ENCODE measurements at places on chromosomes 7 and 10.
A peak's percentile ranks its signal among the peaks of the same experiment; 100 is the strongest.

- no peak for DNase-seq
Observed at GRCh38 chr10:93595378-93596161, 5.5 kb downstream of the RBP4 start.

DNA sequence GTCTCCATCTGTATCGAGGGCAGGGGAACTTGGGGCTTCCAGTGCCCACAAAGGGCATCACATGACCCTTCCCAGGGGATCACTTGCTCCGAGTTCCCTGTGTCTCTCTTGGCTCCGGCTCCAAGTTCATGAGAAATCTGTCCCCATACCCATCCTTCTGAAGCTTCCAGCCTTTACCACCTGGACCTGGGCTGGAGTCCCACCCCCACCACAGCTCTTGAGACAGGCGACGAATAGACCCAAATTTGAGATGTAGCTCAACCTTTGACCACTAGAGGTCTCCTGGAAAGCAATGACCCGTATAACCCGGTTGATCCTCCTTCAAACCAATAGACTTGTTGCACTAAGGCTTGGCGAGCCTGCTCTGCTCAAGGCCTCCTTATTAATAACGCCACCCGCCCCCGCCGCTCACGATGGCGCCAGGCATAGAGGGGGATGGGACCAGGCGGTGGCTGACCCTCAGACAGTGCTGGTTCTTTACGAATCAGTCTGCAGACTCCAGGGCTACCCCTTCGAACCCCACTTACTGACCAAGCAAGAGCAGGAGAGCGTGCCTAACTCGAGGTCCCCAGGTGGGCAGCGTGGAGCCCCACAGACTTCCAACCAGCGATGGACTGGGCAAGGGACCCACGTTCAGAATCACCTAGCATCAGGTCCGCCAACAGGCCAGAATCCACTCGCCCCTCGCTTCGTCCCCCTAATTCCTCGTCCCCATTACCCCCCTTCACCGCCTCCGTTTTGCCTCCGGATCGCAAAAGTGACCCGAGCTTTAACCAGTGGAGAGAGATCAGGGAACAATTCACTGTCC, 4.4 kb upstream of the ARID5B start:
- peak; percentile 83 for DNase-seq

DNA sequence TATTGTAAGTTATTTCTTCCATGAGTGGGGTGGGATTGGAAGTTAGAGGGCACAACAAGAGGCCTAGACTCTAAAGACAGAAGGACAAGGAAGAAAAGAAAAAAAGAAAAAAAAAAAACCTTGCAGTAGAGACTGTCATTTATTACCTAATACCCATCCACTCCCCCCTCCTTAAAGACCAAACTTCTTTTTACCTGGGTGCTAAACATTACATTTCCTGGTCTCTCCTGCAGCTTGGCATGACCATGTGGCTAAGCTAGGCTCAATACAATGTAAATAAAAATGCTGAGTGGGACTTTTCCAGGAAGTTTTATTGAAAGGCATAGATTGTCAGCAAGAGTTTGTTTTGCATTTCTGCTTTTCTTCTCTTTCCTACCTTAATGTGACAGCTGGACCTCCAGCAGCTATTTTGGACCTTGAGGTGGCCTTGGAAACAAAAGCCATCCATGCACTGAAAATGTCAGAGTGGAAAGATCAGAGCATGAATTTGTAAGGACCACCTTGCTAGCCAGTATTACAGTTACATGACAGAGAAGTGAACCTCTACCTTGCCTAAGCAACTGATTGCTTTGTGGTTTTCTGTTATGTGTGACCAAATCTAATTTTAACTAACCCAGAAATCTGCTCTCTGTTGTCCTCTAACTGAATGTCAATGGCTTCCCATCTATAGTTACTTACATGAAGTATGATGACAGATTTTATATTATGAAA, 81.3 kb upstream of the SFMBT2 start:
- DNase-seq = no peak

- DNase-seq = peak; percentile 11
Observed at GRCh38 chr7:104207348-104207730, 474 bp downstream of the ORC5 start.

DNA sequence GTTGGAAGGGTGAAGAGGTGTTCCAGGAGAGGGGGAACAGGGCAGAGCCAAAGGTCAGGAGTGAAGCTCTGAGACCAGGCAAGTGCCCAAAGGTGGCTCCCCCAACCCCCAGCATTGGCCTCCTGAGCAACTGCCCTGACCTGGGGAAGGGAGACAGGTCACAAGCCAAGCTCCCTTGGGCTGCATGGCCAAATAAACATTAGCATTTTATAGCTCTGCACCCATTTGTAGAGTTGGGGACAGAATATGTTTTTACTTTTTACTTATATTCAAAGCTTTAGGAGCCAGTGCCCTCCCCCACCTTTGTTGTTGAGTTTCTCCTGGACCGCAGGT, 4.0 kb downstream of the UNC5B start:
- DNase-seq = no peak

DNA sequence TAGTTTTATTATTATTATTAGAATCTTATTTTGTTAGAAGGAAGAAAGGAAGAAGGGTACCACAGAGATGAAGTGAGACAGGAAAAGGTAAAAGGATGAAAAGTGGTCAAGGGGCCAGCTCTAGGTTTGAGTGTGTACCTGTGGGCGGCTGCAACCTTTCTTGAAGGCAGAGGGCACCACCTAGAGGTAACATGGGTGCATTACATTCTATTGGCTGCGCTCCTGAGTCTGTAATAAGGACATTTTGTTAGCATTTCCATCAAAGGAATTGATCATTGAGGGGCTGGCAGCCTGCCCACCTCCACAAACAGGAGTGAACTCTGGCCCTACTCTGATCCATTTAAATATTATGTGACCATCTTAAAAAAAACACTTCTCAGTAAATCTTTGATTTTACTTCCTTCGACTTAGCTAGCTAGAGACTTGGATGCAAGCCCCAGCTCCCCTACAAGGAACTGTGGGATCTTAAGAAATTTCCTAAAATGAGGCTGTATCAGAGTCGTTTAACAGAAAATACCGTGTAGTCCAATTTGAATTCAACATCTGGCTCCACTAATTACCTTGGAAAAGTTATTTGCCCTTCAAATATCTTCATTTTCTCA, 610.4 kb downstream of the IPMK start:
- peak; percentile 39 for DNase-seq

GRCh38 chr10:14545827-14546226, 215.1 kb upstream of the FRMD4A start:
- peak; percentile 63 for DNase-seq

GRCh38 chr7:41943094-41943577, 240.2 kb upstream of the INHBA start:
- DNase-seq = peak; percentile 89

DNA sequence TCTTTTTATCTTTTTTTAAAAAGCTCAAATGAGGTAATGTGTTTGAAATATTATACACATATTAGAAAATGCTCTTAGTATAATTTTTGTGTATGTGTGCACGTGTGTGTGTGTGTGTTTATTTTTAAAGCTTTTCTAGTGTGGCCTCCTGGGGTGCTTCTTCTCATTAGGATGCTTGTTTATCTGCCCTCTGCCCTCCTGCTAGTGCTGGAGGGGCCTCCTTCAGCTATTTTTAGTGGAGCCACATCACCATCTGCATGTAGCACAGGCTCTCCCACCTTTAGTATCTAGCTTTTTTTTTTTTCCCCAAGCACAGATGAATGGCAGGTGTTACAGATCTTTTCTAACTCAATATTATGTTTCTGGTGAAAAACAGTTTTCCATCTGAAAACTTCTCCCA, 155.7 kb upstream of the TMEM229A start:
- no peak for DNase-seq

- DNase-seq = no peak
Observed at GRCh38 chr10:111081595-111081994, 4.8 kb downstream of the ADRA2A start.

GRCh38 chr10:101131962-101132635, 999 bp downstream of the TLX1 start:
- no peak for DNase-seq

DNA sequence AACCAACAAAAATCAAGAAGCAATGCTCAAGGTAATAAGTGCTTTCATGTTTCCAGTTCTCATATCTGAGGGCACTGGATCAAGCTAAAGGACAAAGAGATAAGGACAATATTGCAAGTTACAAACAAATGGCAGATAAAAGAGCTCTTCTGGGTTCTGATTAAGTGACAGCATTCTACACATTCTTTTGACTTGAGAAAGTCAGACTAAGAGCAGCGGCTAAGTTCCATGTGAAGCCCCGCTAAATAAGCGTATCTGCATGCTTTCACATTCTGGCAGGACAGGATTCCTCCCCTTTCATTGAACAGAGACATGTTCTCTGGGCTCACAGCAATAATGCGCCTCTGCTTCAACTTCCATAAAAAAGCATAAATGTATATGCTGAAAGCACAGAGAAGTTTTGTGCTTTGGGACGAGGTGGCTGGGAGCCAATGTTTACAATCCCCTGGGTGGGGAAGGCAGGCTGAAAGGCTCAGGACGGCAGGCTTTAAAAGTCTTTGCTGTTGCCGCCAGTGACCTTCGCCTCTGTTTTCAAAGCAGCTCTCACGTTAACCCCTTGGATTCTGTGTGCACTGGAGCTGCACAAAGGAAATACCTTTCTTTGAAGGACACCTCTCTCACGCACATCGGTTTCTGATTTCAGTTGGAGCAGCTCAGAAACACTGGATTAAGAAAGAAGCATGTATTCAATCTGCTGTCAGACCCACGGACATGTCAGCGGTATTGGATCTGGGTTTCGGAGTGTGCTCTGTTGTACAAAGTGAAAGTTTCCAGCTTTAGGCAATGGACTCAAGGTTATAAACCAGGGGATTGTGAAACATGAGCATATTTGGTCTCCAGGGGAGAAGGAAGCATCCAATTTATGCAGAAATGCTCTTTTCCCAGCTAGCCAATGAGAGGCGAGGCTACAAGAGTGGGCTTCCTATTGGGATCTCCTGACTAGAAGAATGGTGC, 105.4 kb upstream of the FAM133B start:
- DNase-seq = peak; percentile 76

DNA sequence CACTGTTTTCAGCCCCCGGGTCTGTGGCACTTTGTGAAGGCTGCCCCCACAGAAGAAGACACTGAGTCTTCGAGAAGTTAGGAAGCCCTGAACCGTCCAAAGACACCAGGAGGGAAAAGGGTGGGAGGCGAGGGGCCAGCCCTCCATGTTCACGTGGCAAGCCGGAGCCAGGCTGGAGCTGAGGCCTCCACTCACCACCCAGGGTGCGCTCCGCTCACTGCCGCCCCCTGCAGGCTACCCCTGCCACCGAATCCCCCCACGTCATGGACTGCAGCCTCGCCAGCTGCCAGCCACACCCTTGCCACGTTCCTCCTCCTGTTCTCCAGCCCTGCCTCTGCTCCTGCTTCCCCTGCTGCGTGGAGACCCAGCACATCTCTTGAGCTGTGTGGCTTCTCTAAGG, 59.0 kb upstream of the EN2 start:
- no peak for DNase-seq

GRCh38 chr10:114363745-114364454, 40.4 kb downstream of the AFAP1L2 start:
- no peak for DNase-seq

DNA sequence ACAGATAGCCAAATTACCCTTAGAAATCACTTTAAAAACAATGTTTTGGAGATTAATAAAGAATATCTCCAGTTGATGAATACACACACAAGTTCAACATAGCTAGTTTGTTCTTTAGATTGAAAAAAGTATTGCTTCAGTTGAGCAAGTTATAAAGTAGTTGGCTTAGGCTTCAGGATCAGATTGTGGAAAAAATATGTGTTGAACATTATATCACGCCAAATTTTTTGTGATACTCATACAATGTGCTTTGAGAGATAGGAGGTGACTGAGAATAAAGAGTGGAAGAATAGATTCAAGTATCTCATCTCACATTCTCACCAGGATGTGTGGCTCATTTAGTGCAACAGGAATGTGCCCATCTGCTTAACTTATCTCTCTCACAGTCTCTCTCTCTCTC, 553.3 kb downstream of the HTR7 start:
- DNase-seq = no peak

DNA sequence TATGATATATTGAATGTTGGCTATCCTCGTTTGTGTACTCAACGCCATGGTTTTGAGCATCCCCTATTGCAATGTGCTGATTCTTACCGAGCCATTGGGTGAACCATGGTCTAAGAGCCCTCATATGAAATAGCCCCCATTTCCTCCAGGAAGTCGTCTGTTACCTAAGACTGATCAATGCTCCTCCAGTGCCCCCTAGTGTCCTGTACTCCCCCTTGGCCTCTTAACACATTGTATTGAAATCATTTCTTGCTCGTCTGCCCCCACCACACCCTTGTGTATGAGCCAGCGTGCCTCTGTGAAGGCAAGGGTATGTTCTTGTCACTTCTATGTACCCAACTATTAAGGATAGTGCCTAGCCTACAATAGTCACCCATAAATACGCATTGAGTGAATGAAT, 11.2 kb upstream of the SLC35B4 start:
- DNase-seq = peak; percentile 58

DNA sequence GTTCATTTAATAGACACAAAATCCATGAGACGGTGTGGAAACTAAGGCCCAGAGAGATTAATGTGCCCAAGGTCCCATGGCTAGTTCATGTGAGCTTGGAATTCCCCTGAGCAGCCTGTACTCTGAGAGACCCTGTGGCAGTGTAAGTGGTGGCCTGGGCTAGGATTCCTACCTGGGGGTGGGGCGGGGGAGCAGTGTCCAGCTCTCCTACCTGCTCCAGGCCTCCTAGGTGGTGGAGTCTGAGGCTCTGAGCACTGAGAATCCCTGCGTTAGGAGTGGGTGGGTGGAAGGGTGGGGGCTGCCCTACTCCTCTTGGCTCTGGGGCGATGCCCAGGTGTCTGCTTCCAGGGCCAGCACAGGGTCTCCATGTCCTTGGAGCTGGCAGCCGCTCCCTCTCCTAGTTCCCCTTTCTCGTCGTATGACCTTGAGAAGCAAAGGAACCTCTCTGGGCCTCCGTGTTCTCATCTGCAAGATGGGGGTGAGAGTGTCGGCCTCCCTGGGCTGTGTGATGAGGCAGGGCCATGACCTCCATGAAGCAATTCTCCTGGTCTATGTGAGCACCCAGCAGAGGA, 2.5 kb downstream of the SNCG start:
- no peak for DNase-seq
